T-helper 1 cell (primary cell): ENCODE measurements at places on chromosomes 7 and 10.

- DNase-seq, result no peak
These were observed 1235.3 kb upstream of the AUTS2 start for GRCh38 chr7:68362745-68363518.

DNA sequence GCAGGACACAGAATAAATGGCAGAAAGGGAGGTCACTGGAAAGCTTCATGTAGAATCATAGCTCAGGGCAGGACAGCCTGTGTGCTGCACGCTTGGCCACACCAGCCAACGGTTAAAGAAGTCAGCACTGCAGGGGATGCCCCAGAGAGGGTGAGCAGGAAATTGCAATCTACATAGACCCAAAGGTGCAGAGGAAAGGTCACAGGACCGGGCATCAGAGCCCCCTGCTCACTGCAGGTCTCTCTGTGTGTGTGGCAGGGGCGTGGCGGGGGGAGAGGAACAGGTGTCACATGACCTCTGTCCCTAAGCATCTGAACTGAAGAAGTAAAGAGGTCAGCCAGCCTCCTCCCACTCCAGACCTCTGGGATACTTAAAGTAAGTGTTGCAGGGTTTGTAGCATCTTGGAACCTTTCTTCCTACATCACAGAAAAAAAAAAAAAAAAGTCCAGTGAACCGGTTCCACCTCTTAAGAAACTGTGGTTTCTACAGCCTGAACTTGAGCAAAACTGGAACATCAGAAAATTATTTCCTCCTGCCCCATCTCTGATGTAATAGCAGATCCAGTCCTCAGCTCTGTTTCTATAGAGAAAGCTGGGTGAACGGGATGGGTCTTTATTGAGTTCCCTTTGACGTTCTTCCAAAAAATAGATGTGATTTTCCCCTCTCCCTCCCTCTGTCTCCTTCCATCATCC is 64.3 kb downstream of the RGS10 start:
- DNase-seq, result peak; percentile 71

DNA sequence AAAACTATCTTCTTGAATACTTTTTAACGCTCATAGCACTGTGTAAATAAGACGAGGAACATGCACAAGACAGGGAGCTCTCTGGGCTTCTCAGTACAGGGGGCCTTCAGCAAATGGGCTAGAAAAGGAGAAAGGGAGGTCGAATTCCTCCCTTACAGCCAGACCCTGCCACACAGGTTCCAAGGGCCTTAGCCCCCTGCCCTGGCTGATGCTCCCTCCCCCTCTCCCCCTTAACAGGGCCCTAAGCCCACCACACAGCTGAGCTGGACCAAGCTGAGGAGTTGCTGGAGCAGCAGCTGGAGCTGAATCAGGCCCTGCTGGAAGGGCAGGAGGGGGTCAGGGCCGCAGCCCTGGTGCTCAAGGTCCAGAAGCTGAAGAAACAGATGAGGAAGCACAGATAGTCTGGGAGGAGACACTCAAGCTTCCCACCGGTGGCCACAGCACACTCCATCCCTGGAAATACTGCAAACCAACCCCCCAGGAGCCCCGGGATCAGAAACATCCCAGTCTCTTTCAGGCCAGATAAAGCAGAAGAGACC is 153.9 kb downstream of the SNX13 start:
- DNase-seq, result no peak

DNA sequence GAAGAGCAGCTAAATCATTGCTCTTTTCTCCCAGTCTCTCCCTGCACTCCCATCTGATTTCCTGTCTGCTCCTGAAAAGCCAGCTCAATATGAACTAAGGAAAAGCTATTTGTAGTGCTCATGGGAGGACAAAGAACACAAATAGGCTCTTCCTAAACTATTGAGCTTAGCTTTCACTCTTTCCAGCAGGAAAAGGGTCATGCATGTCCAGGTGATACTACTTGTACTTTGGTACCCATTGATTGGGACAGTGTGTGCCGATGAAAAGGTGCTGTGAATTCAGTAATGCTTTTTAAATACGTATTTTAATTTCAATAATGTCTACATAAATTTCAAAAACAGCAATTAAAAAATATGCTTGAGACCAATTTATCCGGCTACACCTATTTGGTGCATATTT is 37.5 kb upstream of the ATXN7L1 start:
- no peak for DNase-seq

- DNase-seq, result no peak
These were observed 40.4 kb upstream of the SHH start for GRCh38 chr7:155852426-155853301.

GRCh38 chr7:127893547-127893946 is 137.7 kb downstream of the LRRC4 start:
- DNase-seq, result no peak

GRCh38 chr7:106357675-106358074 is 72.9 kb upstream of the NAMPT start:
- DNase-seq, result no peak

DNA sequence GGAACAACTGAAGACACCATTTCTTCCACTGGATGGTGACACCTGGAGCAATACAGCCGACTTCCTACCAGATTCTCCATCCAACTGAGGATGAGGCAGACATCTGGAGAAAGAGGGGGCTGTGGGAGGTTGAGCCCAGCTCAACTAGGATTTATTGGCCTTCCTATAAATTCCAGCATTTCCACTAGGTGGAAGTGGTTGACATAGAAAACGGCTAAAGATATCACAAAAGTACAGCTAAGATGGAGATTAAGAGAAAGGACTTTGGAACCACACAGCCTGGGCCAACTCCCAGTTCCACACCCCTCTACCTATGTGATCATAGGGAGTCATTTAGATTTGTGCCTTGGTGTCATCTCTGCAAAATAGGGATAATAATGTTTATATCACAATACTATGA is 61.3 kb upstream of the CAV2 start:
- no peak for DNase-seq

DNA sequence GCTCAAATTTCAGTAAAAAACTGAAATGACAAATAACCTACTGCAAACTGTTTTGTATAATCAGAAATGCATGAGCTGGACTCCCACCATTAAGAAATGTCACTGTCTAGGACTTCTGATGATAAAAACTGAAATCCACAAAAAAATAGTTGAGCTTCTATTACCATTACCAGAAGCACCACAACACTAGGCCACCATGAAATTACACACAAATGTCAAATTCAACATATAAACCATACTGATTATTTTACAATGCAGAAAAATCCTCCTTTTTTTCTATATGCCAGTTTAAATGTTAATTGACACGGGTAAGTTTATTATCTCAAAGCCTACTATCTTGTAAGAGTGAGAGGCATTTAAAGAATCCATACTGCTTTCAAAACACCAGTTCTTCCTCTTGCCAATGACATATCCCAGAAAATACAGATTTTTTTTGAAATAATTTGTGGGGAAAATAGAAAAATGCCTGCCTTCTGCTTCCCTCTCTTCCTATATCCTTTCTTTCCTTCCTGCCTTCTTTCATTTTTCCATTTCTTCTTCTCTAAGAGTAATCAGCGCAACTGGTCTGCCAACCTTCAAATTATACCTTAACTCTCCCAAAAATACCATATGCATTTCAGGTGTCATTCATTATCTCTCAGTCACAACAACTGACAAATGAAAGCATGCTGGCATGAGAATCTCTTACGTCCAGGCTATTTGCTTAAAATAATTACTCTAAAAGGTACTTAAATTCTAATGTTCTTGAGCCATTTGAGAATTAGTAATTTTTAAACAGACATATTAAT is 12.3 kb downstream of the PDK4 start:
- no peak for DNase-seq

DNA sequence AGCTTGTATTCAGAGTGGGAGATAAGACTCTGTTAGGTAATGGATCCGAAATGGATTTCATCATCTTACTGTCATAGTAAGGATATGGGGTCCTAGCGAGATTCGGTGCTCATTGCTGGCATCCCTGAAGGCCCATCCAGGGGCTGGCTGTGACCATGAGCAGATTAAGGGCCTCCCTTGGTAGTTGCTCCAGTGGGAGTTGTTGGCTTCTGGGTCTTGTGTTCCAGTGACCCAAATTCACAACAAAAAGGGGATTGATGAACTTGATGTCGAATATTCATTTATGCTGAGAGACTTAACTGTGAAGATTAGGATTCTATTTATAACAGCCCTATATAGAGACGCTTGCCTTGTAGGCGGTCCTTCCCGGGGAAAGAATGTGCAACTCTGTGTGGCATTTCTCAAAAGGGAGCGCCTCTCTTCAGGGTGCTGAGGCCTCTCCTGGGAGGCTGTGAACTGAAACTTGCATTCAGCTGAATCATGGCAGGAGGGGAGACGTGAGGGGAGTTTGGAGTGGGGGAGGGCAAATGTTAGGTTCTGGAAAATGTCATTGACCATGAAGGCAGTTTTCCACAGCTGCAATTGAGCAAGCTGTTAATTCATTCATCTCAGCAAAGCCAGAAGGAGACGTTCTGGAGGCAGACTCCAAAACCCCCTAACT is 233.1 kb upstream of the FZD8 start:
- DNase-seq, result no peak

DNA sequence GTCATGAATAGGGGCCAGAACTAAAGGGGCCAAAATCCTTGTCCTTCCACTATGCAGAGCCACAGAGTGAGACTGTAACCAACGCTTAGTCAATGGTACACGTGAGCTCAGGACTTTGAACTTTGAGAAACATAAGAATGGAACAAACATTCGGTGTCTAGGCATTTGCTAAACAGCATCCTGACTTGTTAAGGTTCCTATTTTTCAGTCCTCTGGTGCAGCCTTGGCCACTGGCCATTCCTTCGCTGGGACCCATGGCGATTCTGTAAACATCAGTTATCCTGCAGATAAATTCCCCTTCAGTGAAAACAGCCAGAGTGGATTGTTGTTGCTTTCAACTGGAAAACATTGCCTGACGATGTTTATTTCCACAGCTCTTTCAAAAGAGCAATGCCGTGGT is 266.8 kb downstream of the SORCS1 start:
- no peak for DNase-seq

DNA sequence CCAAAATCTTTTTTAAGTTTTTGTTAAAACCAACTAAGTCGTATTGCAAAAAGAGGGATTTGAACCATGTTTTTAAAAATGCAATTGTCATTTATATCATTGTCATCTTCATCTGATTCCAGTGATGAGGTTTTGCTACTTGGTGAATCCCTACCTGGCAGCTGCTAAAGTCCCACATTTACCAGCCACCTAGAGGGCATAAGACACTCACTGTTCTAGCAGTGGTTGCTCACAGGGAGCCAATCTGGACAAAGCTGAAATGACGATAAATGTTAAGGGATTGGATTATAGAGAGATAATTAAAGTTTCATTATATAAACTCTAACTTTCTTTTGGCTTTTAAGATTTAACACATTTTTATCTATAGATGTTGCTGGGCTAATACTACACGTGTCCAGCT is 18.7 kb downstream of the KIFBP start:
- DNase-seq, result no peak

DNA sequence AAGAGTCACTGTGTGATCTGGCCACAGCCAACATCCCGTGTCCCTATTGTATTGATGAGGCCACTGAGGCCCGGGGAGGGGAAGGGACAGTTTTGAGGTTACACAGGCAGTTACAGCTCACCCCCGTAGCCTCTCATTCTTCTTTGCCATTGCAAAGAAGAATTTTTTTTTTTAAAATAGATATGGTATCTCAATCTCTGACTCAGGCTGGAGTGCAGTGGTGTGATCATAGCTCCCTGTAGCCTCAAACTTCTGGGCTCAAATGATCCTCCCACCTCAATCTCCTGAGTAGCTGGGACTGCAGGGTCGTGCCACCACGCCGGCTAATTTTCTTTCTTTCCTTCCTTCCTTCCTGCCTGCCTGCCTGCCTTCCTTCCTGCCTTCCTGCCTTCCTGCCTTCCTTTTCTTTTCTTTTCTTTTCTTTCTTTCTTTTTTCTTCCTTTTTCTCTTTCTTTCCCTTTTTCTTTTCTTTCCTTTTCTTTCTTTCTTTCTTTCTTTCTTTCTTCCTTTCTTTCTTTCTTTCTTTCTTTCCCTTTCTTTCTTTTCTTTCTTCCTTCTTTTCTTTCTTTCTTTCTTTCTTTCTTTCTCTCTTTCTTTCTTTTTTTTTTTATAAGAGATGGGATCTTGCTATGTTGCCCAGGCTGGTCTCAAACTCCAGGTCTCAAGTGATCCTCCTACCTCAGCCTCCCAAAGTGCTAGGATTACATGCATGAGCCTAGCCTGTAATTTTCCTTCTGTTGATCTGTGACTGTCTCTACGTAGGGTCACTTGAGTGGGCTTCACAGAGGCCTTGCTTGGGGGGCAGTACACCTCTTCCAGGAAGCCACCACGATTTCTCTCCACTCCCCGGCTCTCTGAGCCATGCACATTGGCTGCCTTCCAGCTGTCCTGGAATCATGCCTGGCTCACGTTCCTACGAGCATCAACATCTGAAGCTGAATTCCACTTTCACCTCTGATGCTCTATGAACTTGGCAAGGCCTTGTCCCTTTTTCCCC is 31.3 kb downstream of the TMEM270 start:
- no peak for DNase-seq

DNA sequence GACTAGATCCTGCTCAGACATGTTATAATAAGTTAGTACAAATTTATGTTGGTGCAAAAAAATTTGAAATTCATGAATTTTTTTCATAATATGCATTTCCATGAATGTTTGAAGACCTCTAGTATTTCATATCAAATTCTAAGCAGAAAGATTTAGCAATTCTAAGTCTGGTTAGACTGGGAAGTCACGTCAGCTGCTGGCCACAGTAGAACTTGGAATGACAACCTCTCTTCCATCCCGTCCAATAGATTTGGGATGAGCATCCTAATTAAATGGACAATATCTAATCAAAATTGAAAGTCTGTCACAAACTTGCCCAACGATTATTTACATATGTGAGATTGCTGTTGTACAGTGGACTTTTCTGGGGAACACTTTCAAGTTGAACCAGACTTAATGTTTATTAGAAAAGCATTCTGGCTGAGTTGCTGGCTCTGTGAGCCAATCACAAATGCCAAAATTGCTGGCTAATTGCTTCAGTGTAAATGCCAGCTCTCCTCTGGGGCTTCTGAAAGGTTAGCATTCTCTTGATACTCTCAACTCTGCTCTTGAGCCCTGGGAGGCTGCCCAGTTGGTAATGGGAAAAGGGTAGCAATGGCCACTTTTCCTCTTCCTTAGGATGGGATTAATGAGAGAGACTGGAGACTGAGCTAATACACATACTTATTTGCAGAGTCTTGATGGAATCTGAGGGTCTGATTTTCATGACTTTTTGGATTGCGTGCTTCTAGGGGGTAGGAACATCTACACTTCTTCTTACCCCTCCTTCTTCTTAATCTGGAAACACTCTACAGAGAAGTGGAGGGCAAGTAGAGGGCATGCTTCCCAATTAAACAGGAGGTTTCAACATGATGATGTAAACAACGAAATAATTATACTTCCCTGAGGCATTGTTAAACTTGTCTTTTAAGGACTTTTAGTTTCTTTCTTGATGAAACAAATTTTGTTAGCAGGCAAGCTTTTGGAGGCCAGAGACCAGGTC is 253.5 kb downstream of the BAMBI start:
- no peak for DNase-seq
